SW 1271 (cell line): ENCODE measurements at places on chromosomes 1 and 21.

- DNase-seq = no peak
Observed at GRCh38 chr1:65259816-65260215, 49.5 kb upstream of the DNAJC6 start.

- DNase-seq = peak; percentile 60
Observed at GRCh38 chr1:43711524-43712386, 4.4 kb downstream of the ST3GAL3 start.

DNA sequence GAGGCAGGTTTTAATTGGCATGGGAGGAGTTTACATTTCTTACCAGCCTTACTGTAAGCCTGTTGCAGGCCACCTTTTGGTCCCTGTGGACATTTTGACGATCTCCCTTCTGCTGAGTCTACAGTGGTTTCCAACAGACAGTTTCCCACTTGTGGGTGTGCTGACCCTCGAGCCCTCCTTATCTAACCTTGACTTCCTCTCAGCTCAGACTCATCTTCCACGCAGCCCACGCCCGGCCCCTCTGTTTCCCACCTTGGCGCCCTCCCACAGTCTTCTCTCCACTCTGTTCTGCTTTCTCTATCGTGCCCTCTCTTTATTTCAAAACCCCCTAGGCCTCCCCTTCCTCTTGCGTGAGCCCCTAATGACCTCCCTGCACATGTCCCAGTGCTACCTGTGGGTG is 6.1 kb upstream of the ARL8A start:
- DNase-seq = no peak

GRCh38 chr1:243293941-243294722 is 38.3 kb downstream of the SDCCAG8 start:
- no peak for DNase-seq

GRCh38 chr21:40454057-40454456 is 392.9 kb downstream of the DSCAM start:
- DNase-seq = no peak

GRCh38 chr1:21012937-21013336 is 163.8 kb downstream of the EIF4G3 start:
- no peak for DNase-seq

GRCh38 chr1:4146614-4147013 is 246.5 kb upstream of the C1orf174 start:
- DNase-seq = no peak
